ENCODE measurements at places on chromosomes 2 and 18.

GRCh38 chr2:19630921-19631320 lies 270.9 kb downstream of the TTC32 start:
- no peak for DNase-seq

- DNase-seq: peak; percentile 17
Measured at GRCh38 chr2:192267484-192267883, 72.8 kb upstream of the TMEFF2 start.

DNA sequence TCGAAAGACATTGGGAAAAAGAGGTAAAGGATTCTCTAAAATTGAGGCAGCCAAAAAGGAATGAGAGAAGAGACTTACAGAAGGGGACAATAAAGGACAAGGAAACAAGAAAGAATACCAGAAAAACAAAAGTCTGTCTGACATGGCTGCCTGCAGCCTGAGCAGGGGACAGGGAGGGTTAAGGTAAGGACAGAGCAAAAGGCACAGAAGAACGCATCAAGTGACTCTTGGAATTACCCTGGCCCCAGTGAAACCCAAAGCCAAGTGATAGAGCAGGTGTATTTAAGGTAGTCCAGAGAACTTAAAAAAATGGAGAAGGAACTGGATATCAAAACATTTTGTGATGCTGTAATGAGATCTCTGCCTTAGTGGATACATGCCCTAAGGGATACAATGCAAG lies 47.1 kb upstream of the XIRP2 start:
- no peak for DNase-seq

DNA sequence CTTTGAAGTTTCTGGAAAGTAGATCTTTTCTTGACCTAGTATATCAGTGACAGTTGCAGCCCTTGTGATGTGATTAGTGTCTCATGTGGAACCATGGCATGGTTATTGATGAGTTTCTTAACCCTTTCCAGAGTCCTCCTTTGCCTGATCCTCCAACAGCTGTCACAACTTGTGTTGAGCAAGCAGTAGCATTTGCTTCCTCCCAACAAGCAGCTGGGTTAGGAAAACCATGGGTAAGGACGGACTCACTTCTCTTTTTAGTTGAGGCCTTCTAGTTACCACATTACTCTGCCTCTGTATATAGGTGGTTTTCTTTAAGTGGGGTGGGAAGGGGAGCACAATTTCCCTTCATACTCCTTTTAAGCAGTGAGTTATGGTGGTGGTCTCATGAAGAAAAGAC lies 96.3 kb downstream of the XRCC5 start:
- DNase-seq: no peak

DNA sequence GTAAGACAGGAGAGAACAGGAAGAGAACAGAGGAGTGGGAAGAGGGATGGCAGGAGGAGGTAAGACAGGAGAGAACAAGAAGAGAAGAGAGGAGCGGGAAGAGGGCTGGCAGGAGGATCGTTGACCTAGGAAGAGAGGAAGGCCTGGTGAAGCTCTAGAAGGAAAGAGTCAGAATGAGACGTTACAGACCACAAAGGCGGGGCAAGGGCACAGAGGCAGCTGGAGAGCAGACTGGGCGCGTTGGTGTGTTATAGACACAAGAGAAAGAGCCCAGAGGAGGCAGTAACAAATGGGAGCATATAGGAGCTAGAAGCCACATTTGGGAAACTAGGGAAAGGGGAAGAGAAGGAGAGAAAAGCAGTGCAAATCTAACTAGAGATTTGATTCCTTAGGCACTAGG lies 26.6 kb downstream of the PTRHD1 start:
- DNase-seq: no peak

GRCh38 chr2:175872005-175872348 lies 130.1 kb downstream of the LNPK start:
- no peak for DNase-seq
